ENCODE measurements at places on chromosomes 7 and 10. TPM values are rescaled to one million over a fixed set of nuclear protein-coding genes. Genes with fewer than 3 reads are reported as not detected.

CELF2 gene
- polyA plus RNA-seq, result 64.2 TPM

KCNMA1 gene
- not detected for polyA plus RNA-seq

- no peaks in the 10 kb centered on the region for H3K27me3 ChIP-seq
- no peaks in the 10 kb centered on the region for H3K36me3 ChIP-seq
- H3K4me1 ChIP-seq, result no peaks in the 10 kb centered on the region
- H3K27ac ChIP-seq, result no peak overlapping the region
- no peak overlapping the region for H3K4me3 ChIP-seq
Measured at GRCh38 chr10:80268938-80269588, 20.4 kb downstream of the MAT1A start.

- H3K4me3 ChIP-seq, result no peak overlapping the region
- H3K27me3 ChIP-seq, result no peaks in the 10 kb centered on the region
- no peaks in the 10 kb centered on the region for H3K4me1 ChIP-seq
- no peak overlapping the region for H3K27ac ChIP-seq
Measured at GRCh38 chr10:103958996-103959395, 7.9 kb upstream of the SLK start.

EN2 gene
- not detected for polyA plus RNA-seq

CH25H gene
- not detected for polyA plus RNA-seq

EDRF1 gene
- 12.5 TPM for polyA plus RNA-seq

- H3K4me3 ChIP-seq, result no peak overlapping the region
- H3K36me3 ChIP-seq, result no peaks in the 10 kb centered on the region
- no peak overlapping the region for H3K27ac ChIP-seq
- no peak for DNase-seq
Measured at GRCh38 chr10:23343591-23344240, 881 bp downstream of the C10orf67 start.

All from immature natural killer cell (primary cell).